ENCODE measurements at places on chromosomes 6 and 20. TPM values are rescaled to one million over a fixed set of nuclear protein-coding genes. Genes with fewer than 3 reads are reported as not detected.

Gene SLC22A2
- total RNA-seq, result not detected

Gene C6orf15
- not detected for total RNA-seq

DNA sequence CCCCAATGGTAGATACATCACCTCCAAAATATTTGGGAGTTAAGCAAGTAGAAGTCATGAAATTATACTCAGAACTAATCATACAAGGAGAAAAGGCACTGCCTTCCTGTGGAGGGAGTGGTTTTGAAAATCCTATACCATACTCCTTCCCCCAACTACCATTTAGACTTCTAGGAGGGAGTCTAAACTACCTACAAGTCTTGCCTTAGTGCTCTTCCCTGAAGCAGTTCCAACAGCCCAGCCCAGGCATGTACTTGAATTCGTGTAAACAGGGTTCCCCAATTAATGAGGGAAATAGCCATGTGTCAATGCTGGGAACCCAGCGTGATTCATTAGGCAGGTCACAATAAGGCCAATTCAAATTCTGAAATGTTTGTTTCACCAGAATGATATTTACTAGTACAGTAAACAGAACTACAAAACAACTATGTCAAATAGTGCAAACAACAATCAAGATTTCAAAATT is 39.1 kb upstream of the SGK1 start:
- DNase-seq, result no peak

DNA sequence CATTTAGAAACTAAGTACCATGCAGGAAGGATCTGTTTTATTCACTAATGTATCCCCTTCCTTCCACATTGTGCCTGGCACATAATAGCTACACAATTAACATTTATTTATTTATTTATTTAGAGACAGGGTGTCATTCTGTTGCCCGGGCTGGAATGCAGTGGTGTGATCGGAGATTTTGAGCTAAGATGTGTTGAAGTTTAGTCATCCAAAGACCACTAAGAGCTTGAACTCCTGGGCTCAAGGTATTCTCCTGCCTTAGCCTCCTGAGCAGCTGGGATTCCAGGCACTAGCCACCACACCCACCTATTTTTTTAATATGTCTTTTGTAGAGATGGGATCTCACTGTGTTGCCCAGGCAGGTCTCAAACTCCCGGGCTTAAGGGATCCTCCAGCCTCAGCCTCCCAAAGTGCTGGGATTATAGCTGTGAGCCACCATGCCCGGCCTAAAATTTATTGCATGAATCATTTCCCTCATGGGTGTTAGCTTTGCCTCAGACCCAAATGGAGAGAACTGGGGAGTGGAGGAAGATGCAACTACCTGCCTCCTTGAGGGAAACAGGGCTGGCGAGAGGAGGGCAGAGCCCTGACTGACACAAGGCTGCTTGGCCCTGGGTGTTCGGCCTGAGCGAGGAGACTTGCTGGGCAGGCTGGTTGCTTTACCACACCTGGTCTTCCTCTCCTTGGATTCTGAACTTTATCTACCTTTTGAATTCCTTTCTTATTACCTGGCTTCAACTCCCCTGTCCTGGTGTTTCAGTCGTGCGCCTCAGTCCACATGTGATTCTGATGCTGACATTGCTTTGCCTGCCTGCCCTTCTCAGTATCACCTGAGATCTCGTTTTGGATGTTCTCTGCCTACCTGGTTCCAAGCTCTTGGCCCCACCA is 1.7 kb upstream of the DYNLT1 start:
- no peak for DNase-seq

GRCh38 chr6:150229436-150230163 is 86.8 kb downstream of the PPP1R14C start:
- DNase-seq, result no peak
